ENCODE measurements at places on chromosomes 7 and 10.

DNA sequence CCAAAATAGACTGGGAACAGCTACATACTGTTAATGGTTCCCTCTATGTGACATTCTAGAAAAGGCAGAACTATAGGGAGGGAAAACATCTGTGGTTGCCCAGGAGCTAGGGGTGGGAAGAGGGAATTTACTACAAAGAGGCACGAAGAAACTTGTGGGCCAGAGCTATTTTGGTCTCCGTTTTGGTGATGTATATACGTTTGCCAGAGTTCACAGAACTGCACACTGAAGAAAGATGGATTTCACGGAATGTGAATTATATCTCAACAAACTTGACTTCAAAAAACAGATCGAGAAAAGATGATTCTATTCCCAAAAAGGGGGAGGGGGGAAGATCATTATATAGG, 386 bp upstream of the AS3MT start:
- DNase-seq = no peak

DNA sequence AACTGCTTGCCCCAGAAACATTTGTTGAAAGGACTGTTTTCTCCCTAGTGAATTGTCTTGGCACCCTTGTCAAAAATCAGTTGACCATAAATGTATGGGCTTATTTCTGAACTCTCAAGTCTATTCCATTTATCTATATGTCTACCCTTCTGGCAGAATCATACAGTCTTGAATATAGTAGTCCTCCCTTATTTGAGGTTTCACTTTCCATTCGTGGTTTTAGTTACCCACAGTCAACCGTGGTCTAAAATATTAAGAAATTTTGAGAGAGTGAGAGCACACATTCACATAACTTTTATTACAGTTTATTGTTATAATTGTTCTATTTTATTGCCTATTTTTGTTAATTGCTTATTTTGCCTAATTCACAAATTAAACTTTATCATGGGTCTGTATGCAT, 17.4 kb upstream of the CEP41 start:
- no peak for DNase-seq

GRCh38 chr7:15855525-15856109, 169.1 kb upstream of the MEOX2 start:
- DNase-seq = no peak

GRCh38 chr7:19491821-19492452, 216.9 kb downstream of the POLR1F start:
- peak; percentile 24 for DNase-seq

DNA sequence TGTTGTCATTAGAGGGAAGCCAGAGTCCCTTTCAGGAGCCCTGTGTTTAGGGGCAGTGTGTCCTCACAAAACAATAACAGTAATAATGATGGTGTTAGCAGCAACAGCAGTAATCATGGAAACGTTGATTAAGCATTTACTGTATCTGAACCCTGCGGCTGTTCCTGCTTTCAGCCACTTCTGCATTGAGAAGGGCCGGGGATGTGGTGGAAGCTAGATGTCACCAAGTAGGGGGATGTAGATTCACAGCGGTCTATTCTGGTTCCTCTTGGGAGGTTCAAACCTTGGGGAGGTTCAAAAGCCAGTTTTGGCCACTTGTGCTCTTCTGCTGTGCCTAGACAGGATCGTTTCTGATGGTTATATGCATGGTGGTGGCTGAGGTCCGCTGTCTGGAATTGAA, 44.8 kb downstream of the PRPF18 start:
- no peak for DNase-seq

DNA sequence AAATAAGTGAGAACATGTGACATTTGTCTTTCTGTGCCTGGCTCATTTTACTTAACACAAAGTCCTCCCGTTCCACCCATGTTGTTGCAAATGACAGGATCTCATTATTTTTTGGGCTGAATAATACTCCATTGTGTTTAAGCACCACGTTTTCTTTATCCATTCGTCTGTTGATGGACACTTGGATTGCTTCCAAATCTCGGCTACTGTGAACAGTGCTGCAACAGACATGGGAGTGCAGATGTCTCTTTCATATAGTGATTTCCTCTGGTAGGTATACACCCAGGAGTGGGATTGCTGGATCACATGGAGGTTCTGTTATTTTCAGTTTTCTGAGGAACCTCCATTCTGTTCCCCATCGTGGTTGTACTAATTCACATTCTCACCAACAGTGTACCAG, 264.4 kb upstream of the GALNT17 start:
- no peak for DNase-seq

GRCh38 chr7:99514050-99514449, 9.6 kb downstream of the ZKSCAN5 start:
- DNase-seq = no peak

- no peak for DNase-seq
Observed at GRCh38 chr7:46900312-46901263, 681.3 kb downstream of the TNS3 start.

DNA sequence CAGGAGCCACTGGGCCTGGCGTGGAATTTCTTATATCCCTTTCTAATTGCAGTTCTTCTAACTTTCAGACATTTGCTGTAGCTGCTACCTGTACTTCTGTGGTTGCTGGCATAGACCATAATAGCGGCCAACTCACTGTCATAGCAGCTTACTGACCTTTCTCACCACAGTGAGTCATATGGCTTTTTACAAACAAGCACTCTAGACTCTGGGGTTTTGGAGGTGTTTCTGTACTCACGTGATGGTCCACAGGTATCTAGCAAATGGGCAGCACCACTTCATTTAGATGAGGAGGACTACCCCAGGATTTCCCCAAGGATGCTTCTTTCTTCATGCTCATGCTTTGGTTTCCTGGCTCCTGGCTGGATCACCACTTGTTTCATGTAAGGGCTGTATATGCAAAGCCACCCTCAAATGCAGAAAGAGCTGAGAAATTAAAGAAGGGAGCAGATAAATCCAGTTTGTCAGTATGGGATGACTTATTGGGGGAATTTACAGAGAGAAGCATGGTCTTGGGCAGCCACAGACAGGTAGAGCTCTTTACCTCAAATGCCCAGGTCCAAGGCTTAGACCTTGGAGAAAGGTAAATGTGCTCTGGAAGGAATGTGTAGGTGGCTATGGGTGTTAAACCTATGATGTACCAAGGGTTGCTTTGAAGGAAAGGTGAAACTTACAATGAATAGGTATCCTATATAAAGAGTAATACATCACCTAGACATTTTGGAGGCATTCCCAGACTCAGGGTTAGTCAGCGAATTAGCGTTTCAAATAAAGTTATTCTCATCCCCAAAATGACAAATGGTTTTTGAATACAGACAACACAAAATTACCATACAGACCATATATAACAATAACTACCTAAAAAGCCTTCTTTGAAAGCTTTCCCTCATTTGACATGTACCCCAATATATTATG, 15.9 kb upstream of the SLC25A16 start:
- no peak for DNase-seq

DNA sequence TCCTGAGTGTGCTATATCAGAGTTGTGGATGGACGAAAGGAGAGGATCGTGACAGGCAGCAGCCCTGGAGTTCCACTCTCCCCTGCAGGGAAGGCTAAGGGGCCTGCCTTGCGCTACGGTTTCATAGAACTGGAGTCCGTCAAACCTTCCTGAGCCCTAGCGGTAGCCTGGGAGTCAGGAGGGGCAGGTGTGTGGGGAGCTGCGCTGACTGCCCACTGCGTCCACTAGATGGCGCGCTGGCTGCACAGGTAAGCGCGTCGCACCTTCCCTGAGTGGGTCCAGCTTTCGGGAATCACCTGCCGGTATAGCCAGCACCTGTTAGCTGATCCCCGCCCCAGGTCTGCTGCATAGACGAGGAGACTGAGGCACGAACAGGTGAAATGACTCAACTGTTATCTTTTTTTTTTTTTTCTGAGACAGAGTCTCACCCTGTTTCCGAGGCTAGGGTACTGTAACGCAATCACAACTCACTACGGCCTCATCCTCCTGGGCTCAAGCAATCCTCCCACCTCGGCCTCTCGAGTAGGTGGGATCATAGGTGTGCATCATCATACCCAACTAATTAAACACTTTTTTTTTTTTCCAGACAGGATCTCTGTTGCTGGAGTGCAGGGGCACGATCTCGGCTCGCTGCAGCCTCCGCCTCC, 20.2 kb upstream of the BAIAP2L1 start:
- DNase-seq = no peak

GRCh38 chr7:3573151-3573550, 272.1 kb downstream of the SDK1 start:
- DNase-seq = no peak

GRCh38 chr7:37352974-37353948, 95.4 kb downstream of the ELMO1 start:
- DNase-seq = no peak

GRCh38 chr10:24350070-24350921, 141.4 kb downstream of the KIAA1217 start:
- no peak for DNase-seq

GRCh38 chr7:107785926-107786325, 17.1 kb downstream of the SLC26A3 start:
- DNase-seq = no peak

- no peak for DNase-seq
Observed at GRCh38 chr10:101385866-101386658, 32.1 kb downstream of the BTRC start.

DNA sequence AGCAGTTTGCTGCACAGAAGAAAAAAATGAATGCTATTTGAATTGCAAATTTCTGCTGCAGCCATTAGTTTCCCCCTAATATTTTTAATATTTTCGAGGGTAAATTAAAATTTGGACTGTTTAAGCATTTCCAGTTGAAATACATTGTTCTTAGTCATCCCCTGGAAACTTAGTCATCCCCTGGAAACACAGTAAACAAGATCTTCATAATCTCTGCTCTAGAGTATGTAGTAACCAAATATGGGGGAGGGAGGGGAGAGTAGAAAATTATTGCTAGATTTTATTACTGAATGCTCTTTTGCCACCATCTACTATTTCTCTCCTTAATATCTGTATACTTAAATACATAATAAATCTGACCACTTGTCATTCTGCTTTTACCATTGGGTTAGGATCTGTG, 1053.3 kb downstream of the SORCS1 start:
- DNase-seq = no peak

DNA sequence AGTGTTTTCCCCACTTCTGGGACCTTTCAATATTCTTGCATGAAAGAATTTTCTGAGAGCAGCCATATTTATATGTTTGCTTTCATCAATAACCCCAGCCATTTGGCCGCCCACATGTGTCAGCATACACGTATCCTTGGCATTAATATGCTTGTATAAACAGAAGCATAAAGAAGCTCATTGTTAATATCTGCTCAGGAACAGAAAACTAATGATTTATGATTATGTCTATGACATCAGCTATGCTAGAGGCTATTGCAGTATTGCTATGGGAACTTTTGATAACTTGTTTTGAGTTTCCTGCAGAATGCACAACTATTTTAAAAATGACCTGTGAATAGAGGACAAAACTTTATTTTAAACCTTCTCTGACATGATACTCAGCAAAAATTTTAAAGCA, 300.9 kb upstream of the MTPN start:
- DNase-seq = no peak

GRCh38 chr7:17234398-17235031, 63.9 kb upstream of the AHR start:
- DNase-seq = peak; percentile 14

Measured in hindlimb muscle (tissue), 1 donor.